ENCODE measurements at places on chromosomes 16 and 17.

GRCh38 chr17:27778183-27778582, 22.1 kb downstream of the NOS2 start:
- peak; percentile 40 for DNase-seq

GRCh38 chr16:71493213-71493612, 4.1 kb upstream of the ZNF19 start:
- no peak for DNase-seq

DNA sequence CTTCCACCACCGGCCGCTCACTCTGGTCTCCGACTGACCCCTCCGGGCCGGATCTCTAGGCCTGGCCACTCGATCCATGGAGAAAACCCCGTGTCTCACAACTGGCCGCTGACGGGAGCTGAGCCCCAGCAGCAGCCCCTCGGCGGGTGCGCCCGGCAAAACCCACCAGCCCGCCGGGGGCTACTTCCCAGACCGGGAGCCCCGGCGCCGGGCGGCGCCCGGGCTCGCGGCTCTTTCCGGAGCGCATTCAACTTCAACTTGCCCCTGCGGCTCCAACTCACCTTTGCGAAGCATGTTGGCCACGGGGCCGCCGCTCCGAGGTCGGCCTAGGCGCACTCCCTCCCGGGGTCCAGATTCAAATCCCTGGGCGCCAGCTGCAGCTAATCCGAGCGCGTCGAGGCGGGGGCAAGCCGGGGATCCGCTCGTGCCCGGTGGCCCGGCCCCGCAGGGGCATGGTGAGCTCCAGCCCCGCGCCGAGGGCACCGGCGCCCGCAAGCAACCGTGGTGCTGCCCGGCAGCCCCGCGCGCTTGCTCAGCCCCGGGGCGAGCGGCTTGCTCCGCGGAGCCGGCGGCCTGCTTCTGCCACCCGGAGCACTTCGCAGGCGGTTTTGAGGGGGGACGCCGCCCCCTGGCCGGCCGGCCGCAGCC, 438 bp downstream of the RTN4RL1 start:
- DNase-seq = peak; percentile 28

GRCh38 chr16:363110-363765, 7.1 kb downstream of the MRPL28 start:
- DNase-seq = peak; percentile 28

DNA sequence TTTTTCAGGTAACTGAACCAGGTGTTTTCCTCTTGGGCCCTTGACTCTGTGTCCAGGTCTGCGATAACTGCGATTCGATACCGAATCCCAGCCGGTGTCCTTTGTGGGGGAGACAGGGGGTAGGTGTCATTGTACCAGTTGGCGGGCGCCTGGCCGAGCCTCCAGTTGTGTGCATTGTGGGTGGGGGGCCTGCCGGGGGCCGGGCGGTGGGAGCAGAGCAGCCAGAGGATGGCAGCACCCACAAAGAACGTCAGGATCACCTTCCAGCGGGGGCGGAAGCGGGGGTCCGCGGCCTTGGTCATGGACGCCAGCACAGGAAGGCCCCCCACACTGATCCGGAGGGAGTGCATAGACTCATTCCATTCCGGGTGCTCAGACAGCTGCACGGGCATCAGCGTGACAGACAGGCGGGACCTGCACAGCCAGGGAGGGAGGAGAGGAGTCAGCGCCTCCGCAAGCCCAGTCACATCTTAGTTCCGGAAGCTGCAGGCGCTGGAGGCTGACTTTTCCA, 12.3 kb downstream of the CANT1 start:
- DNase-seq = no peak

DNA sequence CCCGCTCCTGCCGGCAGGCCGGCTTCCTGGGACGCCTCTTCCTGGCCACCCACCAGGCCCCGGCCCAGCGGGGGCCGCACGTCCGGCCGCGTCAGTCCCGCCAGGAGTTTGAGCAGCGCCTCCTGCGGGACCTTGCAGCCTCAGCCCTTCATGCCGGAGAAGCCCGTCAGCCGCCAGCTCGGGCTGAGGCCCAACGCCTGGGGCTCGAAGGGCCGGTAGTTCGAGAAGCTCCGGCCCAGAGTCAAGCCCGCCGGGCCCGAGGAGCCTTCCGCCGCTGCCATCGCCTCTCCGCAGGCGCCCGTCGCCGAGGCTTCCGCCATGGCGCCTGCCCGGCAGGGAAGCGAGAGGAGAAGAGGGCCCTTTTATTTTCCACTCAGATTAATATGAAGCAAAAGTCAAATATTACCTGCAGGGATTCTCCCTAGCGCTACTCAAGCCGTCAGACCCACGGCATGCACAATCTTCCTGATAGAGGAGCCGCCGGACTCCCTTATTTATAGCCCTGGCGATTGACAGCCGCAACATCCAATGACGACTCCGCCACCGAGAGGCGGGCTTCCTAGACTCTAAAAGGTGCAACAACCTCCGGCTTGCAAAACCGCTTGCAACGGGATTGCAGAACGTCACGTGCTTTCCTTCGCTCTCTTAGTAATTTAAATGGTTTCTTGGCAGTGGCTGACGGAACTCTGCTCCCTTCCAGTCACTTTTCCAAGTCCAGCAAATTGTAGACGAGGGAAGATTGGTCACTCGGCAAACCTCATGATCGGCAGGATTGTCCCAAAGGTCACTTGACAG, at the start of gene SEPHS2:
SEPHS2 (minus strand) TSS at position 467 of the 795 bp plus-strand sequence; CDS start at position 320, 147 bp downstream.
- peak; percentile 99 for DNase-seq

- DNase-seq = peak; percentile 54
Measured at GRCh38 chr17:45332989-45333701, 16.3 kb upstream of the MAP3K14 start.

- peak; percentile 94 for DNase-seq
Measured at GRCh38 chr17:67376737-67377487, at the start of gene PITPNC1. Gene PITPNC1 (plus strand): TSS chr17:67377281.

DNA sequence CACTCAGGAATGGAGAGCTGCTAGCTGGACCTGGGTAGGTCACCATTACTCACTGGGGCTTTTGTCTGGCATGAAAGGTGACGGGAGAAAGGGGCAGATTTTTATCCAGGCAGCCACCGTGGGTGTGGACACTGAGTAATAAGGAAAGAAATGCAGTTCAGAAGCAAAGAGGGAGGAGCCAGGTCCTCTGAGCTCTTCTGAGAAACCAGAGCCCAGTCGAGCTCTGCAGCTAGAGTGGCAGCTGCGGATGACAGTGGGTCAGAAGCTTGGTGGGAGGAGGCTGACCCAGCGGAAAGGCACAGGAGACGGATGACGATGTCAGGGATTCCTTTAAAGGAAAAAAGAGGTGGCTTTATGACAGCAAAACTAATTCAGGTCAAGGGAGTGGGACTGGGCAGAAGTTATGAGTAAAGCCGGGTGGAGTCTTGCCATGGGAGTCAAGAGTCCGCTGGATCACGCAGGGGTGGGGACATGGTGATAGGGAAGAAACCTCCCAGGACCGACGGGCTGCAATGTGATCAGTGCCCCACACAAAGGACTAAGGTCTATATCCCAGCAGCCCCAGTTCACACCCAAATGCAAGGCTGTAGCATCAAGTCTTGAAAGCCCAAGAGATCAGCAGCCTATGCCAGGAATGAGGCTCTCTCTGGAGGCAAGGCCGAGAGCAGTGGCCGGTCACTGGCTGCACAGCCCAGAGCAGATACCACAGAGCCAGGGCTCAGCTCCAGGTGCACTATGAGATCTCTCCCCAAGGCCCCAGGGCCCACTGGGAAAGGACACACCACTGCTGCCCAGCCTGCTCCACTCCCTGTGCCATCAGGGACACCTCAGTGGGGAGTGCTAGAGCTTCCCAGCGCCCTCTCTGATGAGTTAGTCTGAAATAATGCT, 6.3 kb upstream of the MNT start:
- no peak for DNase-seq

Data from DMS53 (cell line).